ENCODE measurements at places on chromosomes 5 and 9. TPM values are rescaled to one million over a fixed set of nuclear protein-coding genes. Genes with fewer than 3 reads are reported as not detected.

The ZNF883 gene
- total RNA-seq: 2.0 TPM

The BHMT2 gene
- total RNA-seq: 5.3 TPM

The BAAT gene
- under 0.01 TPM for total RNA-seq

The IL31RA gene
- total RNA-seq: 0.37 TPM

The GRM6 gene
- total RNA-seq: not detected

The KCNT1 gene
- not detected for total RNA-seq

The NFIB gene
- 57.3 TPM for total RNA-seq

The PCDHGC5 gene
- 2.9 TPM for total RNA-seq

The C5orf34 gene
- 5.5 TPM for total RNA-seq

The MYMK gene
- not detected for total RNA-seq

The RRAGA gene
- 54.0 TPM for total RNA-seq

The RUSC2 gene
- 17.3 TPM for total RNA-seq

The LTC4S gene
- total RNA-seq: not detected

The AGTPBP1 gene
- total RNA-seq: 20.5 TPM

The RETREG1 gene
- 2.7 TPM for total RNA-seq

The PPIP5K2 gene
- total RNA-seq: 57.7 TPM

The LECT2 gene
- not detected for total RNA-seq

The C5orf63 gene
- total RNA-seq: 2.6 TPM

The IFNA21 gene
- not detected for total RNA-seq

The HSPB3 gene
- not detected for total RNA-seq

The SLC25A2 gene
- total RNA-seq: 0.39 TPM

The CCIN gene
- total RNA-seq: 0.39 TPM

The GPR151 gene
- total RNA-seq: not detected

All from subcutaneous preadipocyte (primary cell).